ENCODE measurements at places on chromosomes 1 and 21. TPM values are rescaled to one million over a fixed set of nuclear protein-coding genes. Genes with fewer than 3 reads are reported as not detected.

Gene S100A7
- total RNA-seq, result not detected

Gene GCSAML
- 0.43 TPM for total RNA-seq

Gene AMY2A
- total RNA-seq, result not detected

Gene MXRA8
- total RNA-seq, result not detected

Gene ELK4
- 80.3 TPM for total RNA-seq

- H3K4me1 ChIP-seq, result no peaks in the 10 kb centered on the region
- H3K27me3 ChIP-seq, result no peaks in the 10 kb centered on the region
- H3K4me3 ChIP-seq, result no peak overlapping the region
- no peaks in the 10 kb centered on the region for H3K36me3 ChIP-seq
These were observed 59.8 kb downstream of the KIRREL1 start for GRCh38 chr1:158053276-158053675.

DNA sequence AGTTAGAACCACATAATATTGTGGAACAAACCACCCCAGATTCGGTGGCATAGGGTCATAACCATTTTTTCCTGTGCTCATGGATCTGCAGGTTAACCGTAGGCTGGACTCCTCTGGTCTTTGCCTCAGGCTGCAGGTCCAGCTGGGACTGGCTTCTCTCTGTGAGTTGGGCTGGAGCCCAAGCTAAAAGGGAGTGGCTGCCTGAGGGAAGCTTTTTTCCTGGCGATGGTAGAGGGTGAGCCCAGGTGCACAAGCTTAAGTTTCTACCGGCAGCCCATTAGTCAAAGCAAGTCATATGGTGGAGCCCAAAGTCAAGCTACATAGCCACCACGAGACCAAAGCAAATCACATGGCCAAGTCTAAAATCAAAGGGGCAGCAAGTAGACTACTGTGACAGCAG is 13.8 kb downstream of the EPHX4 start:
- H3K36me3 ChIP-seq, result no peaks in the 10 kb centered on the region
- DNase-seq, result no peak
- H3K27ac ChIP-seq, result no peak overlapping the region
- no peaks in the 10 kb centered on the region for H3K27me3 ChIP-seq
- no peaks in the 10 kb centered on the region for H3K4me1 ChIP-seq

DNA sequence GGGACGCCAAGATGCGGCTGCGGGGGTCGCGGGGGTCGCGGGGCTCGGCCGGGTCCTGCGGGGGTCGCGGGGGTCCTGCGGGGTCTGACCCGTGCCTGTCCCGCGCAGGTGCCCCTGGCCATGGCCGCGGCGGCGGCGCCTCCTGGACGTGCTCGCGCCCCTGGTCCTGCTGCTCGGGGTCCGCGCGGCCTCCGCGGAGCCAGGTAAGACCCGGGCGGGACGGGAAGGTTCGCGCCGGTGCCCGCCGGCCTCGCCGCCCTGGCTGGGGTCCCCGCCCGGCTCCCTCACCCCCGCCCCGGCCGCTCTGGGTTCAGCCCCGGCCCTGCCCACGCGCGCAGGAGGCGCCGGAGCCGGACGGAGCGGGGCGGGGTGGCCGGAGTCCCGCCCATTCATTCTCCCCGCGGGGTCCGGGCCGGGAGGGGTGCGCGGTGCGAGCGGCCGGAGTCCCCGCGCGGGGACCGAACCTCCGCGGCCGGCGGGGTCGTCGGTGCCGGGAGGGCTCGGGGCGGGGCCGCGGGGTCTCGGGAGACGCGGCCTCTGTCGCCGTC is 380 bp downstream of the COL18A1 start:
- H3K4me1 ChIP-seq, result peaks cover 3% of the 10 kb centered on the region
- H3K4me3 ChIP-seq, result no peak overlapping the region
- peaks cover 48% of the 10 kb centered on the region for H3K27me3 ChIP-seq
- no peak for DNase-seq
- no peaks in the 10 kb centered on the region for H3K36me3 ChIP-seq

DNA sequence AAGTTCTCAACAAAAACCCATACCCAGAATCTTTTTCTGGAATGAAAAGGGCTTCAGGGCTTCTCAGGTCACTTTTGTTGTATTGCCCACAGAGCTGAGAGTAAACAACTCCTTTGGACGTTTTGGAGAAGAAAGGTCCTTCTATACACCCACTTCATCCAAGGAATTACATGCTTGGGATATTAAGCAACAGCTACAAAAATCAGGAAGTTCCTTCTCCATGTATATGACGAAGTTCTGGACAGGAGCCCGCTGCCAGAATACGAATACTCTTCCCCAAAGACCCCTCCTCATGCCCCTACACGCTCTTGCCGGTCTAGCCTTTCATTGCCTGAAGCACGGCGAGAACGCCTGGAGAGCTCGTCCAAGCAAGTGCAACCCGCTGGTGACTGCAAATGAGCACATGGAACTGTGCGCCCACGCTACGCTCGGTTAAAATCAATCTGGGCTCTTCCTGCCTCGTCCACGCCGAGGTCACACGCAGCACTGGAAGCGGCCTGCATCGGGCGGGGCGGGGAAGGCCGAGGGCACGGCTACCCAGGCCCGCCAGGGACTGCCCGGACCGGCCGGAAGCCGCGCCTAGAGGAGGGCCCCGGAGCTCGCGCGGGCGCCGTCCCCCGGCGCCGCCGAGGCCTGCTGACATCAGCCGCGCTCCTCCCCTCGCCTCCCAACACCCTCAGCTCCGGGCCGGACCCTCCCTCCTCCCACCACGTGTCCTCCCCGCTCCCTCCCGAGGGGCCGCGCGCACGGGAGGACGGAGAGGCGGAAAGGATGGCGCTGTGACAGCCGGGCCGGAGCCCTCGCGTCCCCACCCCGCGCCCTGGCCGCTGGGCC is at the start of gene POGK:
POGK (plus strand) TSS at position 710 of the 834 bp plus-strand sequence. CDS start 1,482 bp downstream, outside the sequence.
- peaks cover 41% of the 10 kb centered on the region for H3K36me3 ChIP-seq
- H3K27ac ChIP-seq, result peak within 1 kb of the TSS; percentile 97
- peaks cover 9% of the 10 kb centered on the region for H3K27me3 ChIP-seq

DNA sequence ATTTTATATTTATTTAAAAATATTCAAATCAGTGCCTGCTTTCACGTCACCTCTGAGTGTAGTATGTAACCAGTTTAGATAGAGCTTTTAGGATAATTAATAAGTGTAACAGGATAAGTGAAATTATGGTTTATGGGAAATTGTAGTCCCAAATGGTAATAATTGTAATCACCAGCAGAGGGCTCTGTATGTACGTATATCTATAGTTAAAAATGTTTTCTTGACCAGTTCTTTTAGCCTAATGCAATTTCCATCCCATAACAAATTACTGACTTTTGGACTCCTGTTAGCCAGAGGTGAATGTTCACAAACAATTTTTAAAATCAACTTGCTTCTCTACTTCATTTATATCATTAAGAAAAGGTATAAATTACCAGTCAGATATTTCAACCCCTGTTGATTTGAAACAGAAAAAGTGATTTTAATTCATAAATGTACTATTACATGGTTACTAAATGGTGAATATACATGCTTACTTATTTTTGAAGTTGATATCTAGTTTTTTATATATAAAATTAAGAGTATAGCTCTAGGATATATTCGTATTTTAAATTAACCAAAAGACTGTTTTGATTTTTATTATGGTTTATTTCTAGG is 25.3 kb downstream of the SLC30A7 start:
- peaks cover 56% of the 10 kb centered on the region for H3K36me3 ChIP-seq
- no peak for DNase-seq
- H3K4me1 ChIP-seq, result peaks cover 32% of the 10 kb centered on the region

- H3K4me3 ChIP-seq, result no peak overlapping the region
- peak overlapping the region; percentile 21 for H3K27ac ChIP-seq
- peaks cover 87% of the 10 kb centered on the region for H3K4me1 ChIP-seq
- H3K36me3 ChIP-seq, result peaks cover 69% of the 10 kb centered on the region
These were observed 29.5 kb downstream of the RUNX1 start for GRCh38 chr21:35019631-35020032.

DNA sequence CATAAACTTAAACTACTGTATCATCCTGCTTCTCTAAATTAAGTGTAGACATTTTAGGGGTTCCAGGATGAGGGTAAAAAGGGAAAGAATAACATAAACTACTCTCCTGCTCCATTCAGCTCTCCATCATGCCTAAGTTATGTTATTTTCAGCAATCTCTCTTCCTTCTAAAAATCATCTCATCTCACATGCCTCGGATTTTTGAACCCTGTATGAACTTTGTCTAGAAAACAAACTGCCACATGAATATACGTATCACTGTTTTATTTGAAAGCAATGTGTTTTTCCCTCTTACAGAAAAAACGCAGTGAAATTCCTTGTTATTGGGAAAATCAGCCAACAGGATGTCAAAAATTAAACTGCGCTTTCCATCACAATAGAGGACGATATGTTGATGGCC is 32.6 kb downstream of the ZBED6 start:
- H3K4me1 ChIP-seq, result peaks cover 4% of the 10 kb centered on the region
- peaks cover 64% of the 10 kb centered on the region for H3K36me3 ChIP-seq
- H3K4me3 ChIP-seq, result no peak overlapping the region
- H3K27ac ChIP-seq, result no peak overlapping the region

GRCh38 chr21:42381347-42381984 is 14.4 kb downstream of the TMPRSS3 start:
- no peaks in the 10 kb centered on the region for H3K27me3 ChIP-seq
- H3K27ac ChIP-seq, result no peak overlapping the region
- peaks cover 14% of the 10 kb centered on the region for H3K4me1 ChIP-seq
- no peak overlapping the region for H3K4me3 ChIP-seq

DNA sequence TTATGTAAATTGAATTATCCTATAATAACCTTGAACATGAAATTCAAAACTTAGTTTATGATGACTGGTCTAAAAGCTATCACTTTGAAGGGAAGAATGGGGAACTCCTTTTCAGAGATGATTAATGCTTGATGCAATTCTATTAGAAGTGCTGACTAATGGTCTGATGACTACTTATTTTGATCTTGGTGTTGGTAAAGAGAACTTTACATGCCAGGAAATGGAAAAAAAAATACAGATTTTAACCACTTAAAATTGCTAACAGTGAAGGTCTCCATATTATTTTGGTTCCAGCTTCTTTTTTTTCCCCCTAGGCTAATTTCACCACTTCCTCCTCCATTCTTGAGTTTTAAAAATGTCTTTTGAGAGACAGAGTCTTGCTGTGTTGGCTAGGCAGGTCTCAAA is 22.9 kb downstream of the S1PR1 start:
- H3K27me3 ChIP-seq, result no peaks in the 10 kb centered on the region
- DNase-seq, result no peak
- H3K36me3 ChIP-seq, result no peaks in the 10 kb centered on the region
- peaks cover 54% of the 10 kb centered on the region for H3K4me1 ChIP-seq

- DNase-seq, result no peak
- no peaks in the 10 kb centered on the region for H3K36me3 ChIP-seq
- no peak overlapping the region for H3K4me3 ChIP-seq
- no peaks in the 10 kb centered on the region for H3K4me1 ChIP-seq
- no peak overlapping the region for H3K27ac ChIP-seq
- no peaks in the 10 kb centered on the region for H3K27me3 ChIP-seq
These were observed 55.4 kb upstream of the GRIK3 start for GRCh38 chr1:37089750-37090149.

DNA sequence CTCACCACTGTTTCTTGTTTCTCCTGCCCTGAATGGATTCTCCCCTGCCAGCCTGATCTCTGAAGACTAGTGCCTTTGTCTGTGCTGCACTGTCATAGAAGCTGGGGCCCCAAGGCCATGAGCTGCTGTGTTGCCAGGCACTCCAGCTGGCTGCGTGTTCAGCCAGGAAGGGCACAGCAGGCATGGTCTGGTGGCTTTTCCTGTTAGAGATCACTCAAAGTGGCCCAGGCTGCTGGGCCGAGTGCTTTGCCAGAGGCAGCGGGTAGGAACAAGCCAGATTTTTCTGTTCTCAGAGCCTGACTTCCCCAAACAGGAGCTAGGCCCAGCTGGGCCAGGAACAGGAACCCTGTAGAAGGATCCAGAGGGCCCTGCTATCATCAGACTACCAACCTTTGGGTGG is 5.2 kb downstream of the ADPRS start:
- H3K4me1 ChIP-seq, result peaks cover 9% of the 10 kb centered on the region
- no peak overlapping the region for H3K4me3 ChIP-seq
- H3K36me3 ChIP-seq, result peaks cover 51% of the 10 kb centered on the region
- no peaks in the 10 kb centered on the region for H3K27me3 ChIP-seq
- H3K27ac ChIP-seq, result no peak overlapping the region
- no peak for DNase-seq

DNA sequence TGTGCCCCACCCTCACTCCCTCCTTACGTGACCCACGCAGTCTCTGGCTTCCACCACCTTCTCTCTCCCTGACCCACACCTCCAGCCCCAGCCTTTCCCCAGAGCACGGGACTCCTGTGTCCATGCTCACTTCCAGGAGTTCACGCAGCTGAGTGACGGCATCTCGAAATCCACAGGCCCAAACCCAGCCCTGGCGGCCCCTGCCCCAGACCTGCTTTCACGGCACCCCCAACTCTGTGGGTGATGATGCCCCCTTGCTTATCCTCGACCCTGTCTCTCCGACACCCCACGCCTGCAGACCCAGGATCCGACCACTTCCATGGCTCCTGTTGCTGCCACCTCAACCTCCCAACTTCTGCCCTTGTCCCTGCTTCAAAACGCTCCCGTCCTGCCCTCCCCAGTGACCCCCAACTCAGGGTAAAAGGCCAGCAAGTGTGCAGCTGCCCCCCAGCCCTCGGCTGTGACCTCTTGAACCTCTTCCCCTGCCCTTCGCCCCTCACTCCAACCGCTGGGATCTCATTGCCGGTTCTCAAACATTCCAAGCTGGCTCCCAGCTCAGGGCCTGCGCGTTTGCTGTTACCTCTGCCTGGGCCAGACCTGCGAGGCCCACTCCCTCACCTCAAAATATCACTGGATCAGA is 30.4 kb upstream of the LAPTM5 start:
- H3K27ac ChIP-seq, result no peak overlapping the region
- H3K36me3 ChIP-seq, result no peaks in the 10 kb centered on the region
- H3K4me1 ChIP-seq, result peaks cover 5% of the 10 kb centered on the region
- H3K27me3 ChIP-seq, result peaks cover 16% of the 10 kb centered on the region
- DNase-seq, result no peak

Gene CFHR2
- not detected for total RNA-seq

GRCh38 chr1:82923931-82924330 is 1075.0 kb downstream of the TTLL7 start:
- no peaks in the 10 kb centered on the region for H3K4me1 ChIP-seq
- no peak overlapping the region for H3K4me3 ChIP-seq
- no peaks in the 10 kb centered on the region for H3K36me3 ChIP-seq
- DNase-seq, result no peak
- no peaks in the 10 kb centered on the region for H3K27me3 ChIP-seq

- no peak overlapping the region for H3K4me3 ChIP-seq
- no peak for DNase-seq
- H3K27ac ChIP-seq, result no peak overlapping the region
- H3K4me1 ChIP-seq, result peaks cover 4% of the 10 kb centered on the region
- no peaks in the 10 kb centered on the region for H3K36me3 ChIP-seq
These were observed 147.2 kb downstream of the NR5A2 start for GRCh38 chr1:200174525-200175295.

Gene LCE1A
- total RNA-seq, result not detected

DNA sequence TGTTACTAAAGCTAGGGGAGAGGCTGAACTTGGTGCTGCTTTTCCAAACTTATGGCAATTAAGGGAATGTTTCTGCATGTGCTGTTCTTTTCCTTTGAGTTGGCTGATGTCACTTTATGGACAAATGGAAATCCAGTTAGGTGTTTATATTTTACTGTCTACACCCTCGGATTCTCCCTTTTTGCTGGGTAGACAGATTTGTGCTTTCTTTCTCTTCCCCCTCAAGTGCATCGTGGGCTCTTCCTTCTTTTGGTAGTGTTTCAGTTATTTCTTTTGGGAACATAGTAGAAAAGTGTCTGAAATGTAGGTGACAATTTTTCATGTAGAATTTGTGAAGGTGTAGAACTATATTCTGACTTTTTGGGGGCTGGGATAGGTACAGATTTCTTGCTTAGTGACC is 22.9 kb downstream of the SYT14 start:
- DNase-seq, result no peak
- H3K4me1 ChIP-seq, result no peaks in the 10 kb centered on the region
- no peaks in the 10 kb centered on the region for H3K36me3 ChIP-seq
- H3K27me3 ChIP-seq, result peaks cover 7% of the 10 kb centered on the region
- H3K4me3 ChIP-seq, result no peak overlapping the region
- H3K27ac ChIP-seq, result no peak overlapping the region

GRCh38 chr1:31371121-31371959 is 1.5 kb downstream of the FABP3 start:
- H3K27me3 ChIP-seq, result peaks cover 11% of the 10 kb centered on the region
- H3K4me3 ChIP-seq, result no peak overlapping the region
- DNase-seq, result no peak
- no peaks in the 10 kb centered on the region for H3K36me3 ChIP-seq
